ENCODE measurements at places on chromosomes 6 and 20. TPM values are rescaled to one million over a fixed set of nuclear protein-coding genes. Genes with fewer than 3 reads are reported as not detected.

- DNase-seq = peak; percentile 31
Observed at GRCh38 chr6:150891888-150892485, 26.5 kb downstream of the MTHFD1L start.

- no peak for DNase-seq
Observed at GRCh38 chr20:63882257-63883200, 12.4 kb upstream of the DNAJC5 start.

DNA sequence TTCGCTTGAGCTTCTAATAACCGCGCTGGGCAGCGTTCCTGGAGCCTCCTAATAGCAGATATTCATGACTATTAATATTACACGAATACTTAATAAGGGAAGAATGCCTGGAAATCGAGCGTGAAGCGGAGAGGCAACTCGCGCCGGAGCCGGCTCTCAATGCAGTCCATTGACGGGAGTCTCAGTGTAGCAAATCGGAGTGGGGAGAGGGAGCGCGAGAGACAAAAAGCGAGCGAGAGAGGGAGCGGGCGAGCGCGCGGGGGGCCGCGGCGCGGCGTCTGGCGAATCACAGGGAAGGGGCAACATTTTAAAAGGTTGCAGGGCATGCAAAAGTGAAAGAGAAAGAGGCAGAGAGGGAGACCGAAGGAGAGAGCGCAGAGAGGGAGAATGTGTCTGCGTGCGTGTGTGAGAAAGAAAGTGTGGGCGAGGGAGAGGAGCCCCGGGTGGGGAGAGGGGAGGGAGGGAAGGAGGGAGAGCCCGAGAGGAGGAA is 2.9 kb downstream of the TFAP2A start:
- no peak for DNase-seq

DNA sequence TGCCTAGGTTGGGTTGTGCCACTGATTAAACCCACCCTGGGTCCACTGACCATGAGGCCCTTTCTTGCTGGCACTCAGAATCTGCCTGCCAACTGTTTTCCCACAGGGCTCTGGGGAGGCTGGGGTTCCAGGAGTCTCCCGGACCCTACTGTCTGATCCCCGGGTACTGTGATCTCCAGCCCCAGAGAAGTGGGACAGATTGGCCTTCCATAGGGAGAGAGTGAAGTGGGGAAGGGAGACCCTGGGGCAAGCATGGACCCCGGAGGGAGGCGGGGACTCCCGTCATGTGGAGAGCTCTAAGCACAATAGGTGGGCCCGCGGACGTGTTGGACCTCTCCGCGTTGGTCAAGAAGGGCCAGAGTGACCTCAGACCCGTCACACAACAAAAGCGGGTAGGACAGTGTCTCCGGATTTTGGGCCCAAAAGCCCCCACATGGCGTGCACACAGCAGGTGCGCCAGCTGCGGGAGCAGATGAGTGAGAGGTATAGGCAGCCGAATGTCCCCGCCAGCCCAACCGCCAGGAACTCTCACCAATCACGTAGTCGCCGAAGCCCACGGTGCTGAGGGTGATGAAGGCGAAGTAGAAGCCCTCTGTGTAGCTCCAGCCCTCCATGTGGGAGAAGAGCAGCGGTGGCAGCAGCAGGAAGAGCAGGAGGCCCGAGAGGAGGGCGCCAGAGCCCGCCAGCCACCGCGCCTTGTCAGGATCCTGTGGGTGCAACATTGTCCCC is 10.6 kb downstream of the KCNK17 start:
- DNase-seq = no peak

DNA sequence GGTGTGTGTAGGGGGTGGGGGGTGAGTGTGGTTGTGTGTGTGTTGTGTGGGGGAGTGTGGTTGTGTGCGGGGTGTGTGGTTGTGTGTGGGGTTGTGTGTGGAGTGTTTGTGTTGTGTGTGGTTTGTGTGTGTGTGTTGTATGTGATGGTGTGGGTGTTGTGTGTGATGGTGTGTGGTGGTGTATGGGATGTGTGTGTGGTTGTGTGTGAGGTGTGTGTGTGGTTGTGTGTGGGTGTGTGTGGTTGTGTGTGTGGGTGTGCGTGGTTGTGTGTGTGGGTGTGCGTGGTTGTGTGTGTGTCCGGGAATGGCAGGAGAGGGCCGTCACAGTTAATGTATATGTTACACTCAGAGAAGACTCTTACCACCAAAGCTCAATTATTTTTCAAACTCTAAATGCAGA is 79.8 kb downstream of the TBXT start:
- no peak for DNase-seq

GRCh38 chr6:31585491-31585890 is 586 bp upstream of the LST1 start:
- no peak for DNase-seq

GRCh38 chr6:111743862-111744692 is 129.2 kb downstream of the FYN start:
- no peak for DNase-seq

- no peak for DNase-seq
Observed at GRCh38 chr20:17666481-17666880, 15.6 kb downstream of the RRBP1 start.

DNA sequence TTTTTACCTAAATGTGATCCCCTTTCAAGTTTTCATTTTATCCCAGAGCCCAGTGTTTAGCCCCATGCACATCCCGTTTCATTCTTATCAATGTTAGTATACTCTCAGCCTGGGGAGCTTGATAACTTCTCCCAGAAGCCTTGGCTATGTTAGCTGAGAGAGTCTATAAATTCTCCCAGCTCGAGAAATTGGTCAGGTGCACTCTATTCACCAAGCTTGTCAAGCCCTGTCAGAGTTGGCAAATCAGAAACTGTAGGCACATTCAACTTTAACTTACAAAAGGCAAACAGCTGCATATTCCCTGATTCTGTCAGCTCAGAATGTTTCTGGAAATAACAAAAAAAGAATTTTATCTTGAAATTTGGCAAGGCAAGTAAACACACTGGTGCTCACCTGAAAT is 62.2 kb upstream of the IMPG1 start:
- DNase-seq = no peak

GRCh38 chr20:39081255-39081654 is 119.1 kb downstream of the DHX35 start:
- peak; percentile 80 for DNase-seq

- DNase-seq = no peak
Observed at GRCh38 chr6:5036269-5036668, 32.4 kb upstream of the RPP40 start.

DNA sequence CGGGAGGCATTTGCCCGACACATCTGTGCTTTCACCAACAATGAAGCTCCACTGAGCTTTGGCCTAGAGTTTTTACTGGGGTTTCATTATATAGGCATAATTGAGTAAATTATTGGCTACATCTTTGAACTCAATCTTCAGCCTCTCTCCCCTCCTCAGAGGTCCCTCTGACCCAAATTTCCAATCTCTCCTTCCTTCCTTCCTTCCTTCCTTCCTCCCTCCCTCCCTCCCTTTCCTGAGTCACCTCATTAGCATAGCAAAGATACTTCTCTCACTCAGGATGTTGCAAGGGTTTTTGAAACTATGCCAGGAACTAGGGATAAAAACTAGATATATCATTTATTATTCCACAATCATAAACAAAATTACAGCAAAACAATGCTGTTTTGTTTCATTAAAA is 238.2 kb upstream of the PRND start:
- DNase-seq = no peak

- DNase-seq = no peak
Observed at GRCh38 chr6:98498866-98499265, 335.5 kb upstream of the POU3F2 start.

DNA sequence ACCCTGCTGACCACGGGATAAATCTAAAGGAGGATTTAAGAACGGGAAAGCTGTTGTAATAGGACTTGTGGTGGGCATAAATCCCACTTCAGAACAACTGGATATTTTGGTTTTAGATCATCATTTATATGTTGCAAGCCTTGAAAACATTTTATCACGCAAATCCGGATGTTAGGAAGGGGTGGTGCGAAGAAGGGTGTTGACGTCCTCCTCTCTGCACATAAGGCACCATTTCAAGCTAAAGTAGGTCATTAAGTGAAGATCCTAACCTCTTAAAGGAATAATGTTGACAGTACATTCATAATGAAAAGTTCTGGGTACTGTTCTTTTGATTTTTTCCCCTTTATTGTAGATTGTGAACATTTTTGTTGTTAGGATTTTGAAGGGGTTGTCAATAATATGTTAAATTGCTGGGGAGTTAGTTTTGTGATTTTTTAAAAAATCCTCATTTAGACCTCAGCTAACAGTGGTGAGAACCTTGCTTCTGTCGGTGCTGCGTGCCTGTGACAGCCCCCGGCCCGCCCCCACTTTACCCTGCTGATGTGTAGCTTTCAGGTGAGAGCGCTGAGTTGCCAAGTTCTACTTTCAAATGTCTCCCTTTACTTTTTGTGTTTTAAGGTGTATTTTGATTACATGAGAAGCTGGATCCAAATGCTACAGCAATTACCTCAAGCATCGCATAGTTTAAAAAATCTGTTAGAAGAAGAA is 88.8 kb downstream of the MAP3K4 start:
- no peak for DNase-seq

- no peak for DNase-seq
Observed at GRCh38 chr6:134021396-134022122, 30.9 kb downstream of the SLC2A12 start.

DNA sequence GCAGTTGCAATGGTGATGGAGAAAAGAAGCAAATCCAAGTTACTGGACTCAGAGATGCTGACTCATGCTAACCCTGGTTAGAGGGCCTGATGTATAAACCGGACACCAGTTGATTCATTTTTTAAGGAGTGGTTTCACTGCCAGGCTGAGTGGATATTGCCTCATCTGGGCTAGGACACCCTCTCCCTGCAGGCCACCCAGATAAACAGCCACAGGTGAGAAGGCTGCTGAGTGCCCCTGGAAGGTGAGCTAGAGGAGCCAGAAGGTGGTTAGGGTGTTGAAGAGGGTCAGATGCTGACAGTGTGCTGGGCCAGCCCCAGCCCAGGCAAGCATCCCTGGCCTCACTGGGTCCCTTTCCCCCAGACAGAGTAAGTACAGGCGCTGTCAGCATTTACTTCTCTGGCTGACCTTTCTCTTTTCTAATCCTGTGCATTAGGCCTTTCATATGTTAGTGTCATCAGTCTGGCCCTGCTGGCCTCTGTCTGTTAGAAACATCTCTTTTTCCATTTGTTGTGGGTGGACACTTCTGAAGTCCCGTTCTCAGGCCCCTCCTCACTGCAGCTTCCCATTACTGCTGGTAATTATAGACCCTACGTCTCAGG is 13.5 kb downstream of the EPB41L1 start:
- DNase-seq = no peak

DNA sequence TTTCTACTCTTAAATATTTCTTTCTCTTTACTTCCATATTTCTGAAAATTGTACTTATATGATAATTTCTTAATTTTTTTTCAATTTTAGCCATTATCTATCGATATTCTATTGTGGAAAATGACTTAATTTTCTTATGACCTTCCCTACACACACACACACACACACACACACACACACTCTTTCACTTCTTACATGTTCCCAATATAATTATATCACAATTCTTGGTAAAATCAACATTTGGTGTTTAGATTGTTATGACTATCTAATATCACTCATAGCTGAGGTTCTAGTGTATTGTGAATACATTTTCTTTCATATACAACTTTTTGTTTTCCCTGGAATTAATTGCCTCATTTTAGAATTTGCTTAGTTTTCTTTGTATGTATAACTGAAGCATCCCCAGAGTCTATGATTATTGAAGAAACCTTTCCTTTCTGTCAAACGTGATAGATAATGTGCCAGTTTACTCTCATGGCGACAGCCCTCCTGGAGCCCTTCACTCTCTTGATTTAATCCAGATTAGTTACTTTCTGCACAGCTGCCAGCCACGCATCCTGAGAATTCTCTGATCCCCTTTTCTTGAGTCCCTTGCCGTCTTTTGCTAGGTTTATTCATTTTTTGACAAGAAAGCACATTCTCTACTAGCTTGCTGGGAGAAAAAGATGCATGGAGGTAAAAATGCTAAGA is 63.4 kb downstream of the RNF182 start:
- no peak for DNase-seq

- no peak for DNase-seq
Observed at GRCh38 chr20:1893721-1894470, 1.3 kb upstream of the SIRPA start.

- no peak for DNase-seq
Observed at GRCh38 chr20:5674176-5674660, 76.0 kb upstream of the SHLD1 start.

DNA sequence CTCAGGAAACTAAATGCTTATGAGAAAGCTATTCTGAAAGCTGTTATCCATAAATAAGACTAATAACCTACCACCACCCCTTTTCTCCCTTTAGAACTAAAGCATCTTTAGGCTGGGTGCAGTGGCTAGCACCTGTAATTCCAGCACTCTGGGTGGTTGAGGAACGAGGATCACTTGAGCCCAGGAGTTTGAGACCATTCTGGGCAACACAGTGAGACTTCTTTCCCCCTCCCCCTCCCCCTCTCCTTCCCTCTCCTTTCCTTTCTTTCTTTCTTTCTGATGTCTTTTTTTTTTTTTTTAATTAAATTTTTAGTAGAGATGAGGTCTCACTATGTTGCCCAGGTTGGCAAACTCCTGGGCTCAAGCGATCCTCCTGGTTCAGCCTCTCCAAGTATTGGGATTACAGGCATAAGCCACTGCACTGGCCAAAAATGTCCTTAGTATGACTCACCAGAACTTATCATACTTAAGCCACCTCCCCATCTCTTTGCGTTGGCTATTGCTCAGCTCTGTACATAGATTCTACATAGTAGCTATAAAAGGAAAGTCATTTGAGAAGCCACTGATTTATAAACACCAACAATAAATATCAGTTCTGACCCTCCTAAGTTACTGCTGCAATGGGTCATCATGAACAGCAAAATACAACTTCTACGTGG is 54.8 kb upstream of the SPDEF start:
- no peak for DNase-seq

GRCh38 chr20:3194617-3195280 is 9.7 kb downstream of the DDRGK1 start:
- DNase-seq = no peak

GRCh38 chr20:44115181-44115580 is 71.8 kb downstream of the JPH2 start:
- no peak for DNase-seq

- no peak for DNase-seq
Observed at GRCh38 chr6:15518878-15519277, 143.9 kb downstream of the DTNBP1 start.

DNA sequence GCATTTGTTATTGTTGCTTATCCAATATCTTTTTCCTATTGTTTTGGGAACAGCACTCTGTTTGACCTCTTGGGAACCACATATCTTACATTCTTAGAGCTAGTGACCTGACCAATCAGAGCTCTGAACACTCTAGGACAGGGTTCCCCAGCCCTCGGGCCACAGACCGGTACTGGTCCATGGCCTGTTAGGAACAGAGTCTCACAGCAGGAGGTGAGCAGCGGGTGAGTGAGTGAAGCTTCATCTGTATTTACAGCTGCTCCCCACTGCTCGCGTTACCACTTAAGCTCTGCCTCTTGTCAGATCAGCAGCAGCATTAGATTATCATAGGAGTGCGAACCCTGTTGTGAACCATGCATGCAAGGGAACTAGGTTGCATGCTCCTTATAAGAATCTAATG is 226.0 kb upstream of the TSHZ2 start:
- no peak for DNase-seq

The MAK gene
- not detected for total RNA-seq

The OXT gene
- not detected for total RNA-seq

The RCAN2 gene
- 182 TPM for total RNA-seq

The MYB gene
- total RNA-seq = not detected

The NELFE gene
- total RNA-seq = 53.9 TPM

The TFAP2A gene
- 0.66 TPM for total RNA-seq

The GSS gene
- total RNA-seq = 36.5 TPM

The DOK5 gene
- 15.6 TPM for total RNA-seq

The MYBL2 gene
- total RNA-seq = not detected

The TCF21 gene
- total RNA-seq = not detected

The SLC22A2 gene
- total RNA-seq = not detected

The CST4 gene
- not detected for total RNA-seq

Measured in dorsolateral prefrontal cortex (tissue), 122 donors.